Left colon (tissue), 2 donors: ENCODE measurements at places on chromosomes 11 and 22.

DNA sequence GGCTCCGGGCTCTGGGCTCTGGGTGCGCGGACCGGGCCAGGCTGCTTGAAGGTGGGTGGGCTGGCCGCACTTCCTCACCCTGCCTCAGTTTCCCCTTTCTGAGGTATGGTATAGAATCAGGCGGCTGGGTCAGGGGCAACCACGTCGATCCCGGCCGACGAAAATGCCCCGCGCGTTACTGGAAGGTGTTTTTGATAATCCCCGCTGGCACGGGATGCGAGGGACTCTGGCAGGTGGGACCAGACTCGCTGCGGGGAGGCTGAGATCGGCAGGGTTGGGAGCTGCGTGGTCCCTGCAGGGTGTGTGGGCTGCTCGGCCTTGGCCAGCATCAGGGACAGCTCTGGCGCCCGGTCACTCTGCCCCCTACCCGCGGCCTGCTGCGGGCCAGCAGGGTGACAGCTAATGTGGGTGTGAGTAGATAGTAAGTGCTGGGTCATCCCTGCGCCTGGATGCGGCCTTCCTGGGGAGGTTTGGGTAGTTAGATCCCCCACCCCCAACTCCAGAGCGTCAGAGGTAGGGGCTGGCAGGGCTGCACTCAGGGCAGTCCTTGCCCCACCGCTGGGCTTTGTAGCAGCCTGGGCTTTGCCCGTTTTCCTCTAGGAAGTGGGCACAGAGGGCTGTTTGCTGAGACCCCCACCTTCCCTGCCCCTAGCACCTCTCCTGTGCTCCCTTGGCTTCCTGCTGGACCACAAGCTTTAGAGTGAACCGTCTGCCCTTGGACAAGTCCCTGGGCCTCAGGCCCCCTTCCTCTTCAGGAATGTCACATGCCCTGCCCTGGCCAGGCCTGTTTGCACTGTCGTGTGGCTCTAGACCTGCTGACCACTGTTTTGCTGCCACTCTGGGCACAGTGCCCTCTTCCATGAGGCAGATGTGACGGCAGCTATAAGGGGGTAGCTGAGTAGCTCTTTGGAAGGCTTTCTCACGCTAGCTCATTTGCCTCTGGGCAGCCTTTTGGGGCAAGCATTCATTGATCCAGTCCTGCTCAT lies 579 bp downstream of the TANGO2 start:
- DNase-seq: peak; percentile 57

GRCh38 chr11:76124905-76125770 lies 81.2 kb downstream of the WNT11 start:
- no peak for DNase-seq

DNA sequence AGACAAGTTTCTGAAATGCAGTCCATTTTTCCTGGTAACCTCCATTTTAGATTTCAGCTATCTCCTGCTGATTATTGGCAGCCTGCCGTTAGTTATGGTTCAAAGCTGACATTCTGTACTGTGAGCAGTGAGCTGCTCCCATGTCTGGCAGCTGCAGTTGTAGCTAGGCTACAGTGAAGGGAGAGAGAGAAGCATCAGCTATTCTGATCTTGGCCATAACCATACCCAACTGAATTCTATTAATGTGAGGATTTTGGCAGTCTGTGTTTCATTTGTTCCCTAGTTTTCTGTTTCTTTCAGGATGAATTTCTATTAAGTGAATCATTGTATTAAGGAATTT lies 33.4 kb downstream of the SIK2 start:
- DNase-seq: no peak

- DNase-seq: no peak
These were observed 44.9 kb downstream of the ARRB1 start for GRCh38 chr11:75306529-75306928.

- no peak for DNase-seq
These were observed 131.6 kb downstream of the FBXO7 start for GRCh38 chr22:32606181-32606580.
